ENCODE measurements at places on chromosomes 16 and 17.

DNA sequence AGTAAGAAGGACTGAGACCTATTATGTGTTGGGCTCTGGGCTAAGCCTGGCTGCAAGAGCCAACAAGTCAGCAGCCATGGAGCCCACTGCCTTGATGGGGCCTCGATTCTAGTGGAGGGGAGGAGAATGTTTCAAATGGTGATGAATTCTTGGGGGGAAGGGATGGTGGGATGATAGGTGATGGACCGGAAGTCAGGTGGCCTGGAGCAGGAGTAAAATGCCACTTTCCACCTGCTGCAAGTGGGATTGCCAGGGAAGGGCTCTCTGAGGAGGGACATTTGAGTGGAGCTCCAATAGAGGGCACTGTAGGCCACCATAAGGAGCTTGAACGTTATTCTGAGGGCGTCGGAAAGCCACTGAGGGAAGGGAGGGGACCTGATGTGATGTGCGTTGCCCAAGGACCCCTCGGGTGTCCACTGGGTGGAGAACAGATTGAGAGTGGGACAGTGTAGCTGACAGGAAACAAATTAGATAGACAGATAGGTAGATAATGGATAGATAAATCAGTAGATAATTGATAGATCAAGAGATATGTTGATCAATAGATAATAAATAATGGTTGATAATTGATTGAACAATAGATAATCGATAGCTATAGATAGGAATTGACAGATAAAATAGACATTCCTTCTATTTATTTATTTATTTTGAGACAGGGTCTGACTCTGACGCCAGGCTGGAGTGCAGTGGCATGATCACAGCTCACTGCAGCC is 18.2 kb upstream of the NXPH3 start:
- DNase-seq, result peak; percentile 13

DNA sequence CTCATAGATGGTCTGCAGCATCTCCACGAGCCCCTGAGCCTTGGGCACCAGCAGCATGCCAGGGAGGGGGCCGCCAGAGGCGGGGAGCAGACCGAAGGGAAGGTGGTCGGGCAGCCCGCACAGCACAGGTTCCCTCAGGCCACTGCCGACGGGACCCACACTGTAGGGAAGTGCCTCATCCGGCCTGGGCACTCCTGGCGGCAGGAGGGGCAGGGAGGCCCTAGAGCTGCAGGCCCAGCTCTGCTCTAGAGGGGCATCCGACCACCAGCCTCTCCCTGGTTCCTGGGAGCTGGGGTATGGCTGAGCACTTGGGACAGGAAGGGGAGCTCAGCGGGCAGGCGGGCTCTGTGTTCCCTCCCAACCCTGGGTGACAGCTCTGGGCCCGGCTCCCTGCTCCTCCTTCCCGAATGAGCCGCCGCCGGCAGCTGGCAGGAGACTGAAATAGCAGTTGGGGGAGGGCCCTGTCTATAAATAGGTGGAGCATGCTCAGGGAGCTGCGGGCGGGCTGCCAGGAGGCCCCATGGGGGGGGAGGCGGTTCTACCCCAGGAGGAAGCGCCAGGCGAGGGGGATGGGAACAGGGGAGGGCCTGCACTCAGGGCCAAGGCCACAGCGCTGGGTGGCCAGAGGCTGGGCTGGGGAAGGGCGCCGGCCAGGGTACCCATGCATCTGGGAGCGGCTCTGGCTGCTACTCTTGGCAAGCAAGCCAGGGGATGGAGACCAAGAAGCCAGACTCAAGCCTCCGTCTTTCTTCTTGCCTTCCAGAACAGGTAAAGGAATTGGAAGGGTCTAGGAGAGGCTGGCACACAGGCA is 12.4 kb downstream of the HDAC5 start:
- peak; percentile 20 for DNase-seq

DNA sequence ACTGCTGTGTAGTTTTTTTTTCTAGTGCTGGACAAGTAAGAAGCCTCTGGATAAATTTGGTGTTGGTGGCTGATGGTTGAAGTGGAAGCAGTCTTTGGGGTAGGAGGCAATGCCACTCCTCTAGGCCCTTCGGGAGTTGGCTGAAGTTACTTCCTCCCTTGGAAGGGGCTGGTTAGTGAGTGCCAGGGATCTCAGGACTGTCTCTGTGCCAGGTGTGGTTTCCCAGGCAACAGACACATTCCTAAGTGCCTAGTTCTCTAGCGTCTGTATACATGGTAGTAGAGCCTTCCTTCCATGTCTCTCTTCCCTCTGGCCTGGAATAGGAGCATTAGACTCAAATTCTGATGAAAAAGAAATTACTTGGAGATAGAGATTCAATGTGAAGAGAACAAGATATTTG is 15.3 kb downstream of the TMEM98 start:
- no peak for DNase-seq

DNA sequence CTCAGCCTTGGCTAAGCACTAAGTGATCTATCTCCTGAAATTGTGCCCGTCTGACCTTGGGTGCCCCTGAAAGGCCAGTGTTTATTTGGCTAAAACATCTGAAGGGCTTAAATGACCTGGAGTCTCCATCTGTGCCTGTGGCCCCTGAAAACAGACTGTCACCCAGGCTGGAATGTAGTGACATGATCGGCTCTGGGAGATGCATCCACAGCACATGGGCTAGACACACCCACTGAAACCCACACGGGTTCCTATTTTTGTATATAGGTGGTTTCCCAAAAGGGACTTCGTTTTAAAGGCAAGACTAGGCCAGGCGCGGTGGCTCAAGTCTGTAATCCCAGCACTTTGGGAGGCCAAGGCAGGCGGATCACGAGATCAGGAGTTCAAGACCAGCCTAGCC is 13.5 kb downstream of the CEP295NL start:
- peak; percentile 5 for DNase-seq

- DNase-seq, result no peak
These were observed 96.6 kb downstream of the TBC1D16 start for GRCh38 chr17:79939094-79939435.

DNA sequence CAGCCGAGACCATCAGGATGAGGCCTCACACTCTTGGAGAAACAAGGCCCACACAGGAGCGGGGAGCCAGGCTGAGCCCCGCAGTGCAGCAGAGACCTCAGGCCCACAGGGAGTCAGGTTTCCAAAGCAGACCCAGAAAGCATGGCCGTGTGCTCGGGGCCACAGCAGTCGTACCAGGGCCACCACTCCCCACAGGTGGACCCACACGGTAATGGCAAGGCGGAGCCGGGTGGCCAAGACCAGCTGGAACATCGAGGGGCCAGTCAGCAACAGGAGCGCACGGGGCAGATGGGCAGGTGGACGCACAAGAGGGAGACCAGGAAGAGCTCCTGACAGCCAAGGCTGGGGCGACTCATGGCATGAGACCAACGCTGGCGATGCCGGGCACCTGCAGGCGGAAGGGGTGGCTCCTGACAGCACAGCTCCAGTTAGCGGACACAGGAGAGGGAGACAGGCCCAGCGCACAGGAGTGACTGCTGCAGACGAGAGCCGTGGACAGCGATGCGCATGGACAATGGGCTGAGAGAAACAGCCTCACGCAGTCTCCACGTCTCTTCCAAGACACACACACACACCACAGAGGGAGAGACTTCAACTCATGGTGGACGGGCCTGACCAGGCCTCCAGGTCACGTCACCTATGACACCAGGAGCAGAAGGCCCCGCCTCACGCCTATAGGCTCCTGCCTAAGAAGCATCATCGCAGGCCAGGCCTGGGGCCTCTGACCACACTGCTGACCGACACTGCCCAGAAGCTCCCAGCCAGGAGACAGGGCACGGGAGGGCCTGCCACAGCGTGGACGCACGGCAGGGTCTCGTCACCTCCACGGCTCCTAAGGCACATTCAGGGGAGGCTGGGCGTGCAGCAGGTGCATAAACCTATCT is 58.6 kb downstream of the ZNF778 start:
- DNase-seq, result no peak

- DNase-seq, result no peak
These were observed 23.7 kb downstream of the MAP3K3 start for GRCh38 chr17:63645775-63646487.

DNA sequence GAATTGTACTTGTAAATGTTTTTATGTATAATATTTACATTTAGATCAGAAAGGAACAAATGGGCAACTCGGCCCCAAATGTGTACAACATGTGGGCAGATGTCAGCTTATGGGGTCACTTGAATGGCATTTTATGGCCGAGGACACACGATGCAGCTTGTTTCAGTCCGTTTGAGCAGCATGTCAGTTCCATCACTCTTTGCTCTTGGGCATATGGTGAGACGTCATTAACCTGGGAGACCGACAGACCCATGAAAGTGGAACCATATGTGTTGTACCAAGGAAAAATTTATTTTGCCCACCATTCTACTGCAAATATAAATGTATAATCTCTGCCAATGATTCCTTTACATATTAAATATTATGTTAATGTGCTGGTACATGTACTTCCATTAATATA is 561.9 kb upstream of the SOX9 start:
- no peak for DNase-seq

- DNase-seq, result no peak
These were observed 22.3 kb downstream of the C16orf90 start for GRCh38 chr16:3472878-3473595.

- DNase-seq, result no peak
These were observed 74.5 kb downstream of the NOG start for GRCh38 chr17:56667925-56668458.

- DNase-seq, result no peak
These were observed 328.3 kb downstream of the FOXL1 start for GRCh38 chr16:86906623-86907022.

DNA sequence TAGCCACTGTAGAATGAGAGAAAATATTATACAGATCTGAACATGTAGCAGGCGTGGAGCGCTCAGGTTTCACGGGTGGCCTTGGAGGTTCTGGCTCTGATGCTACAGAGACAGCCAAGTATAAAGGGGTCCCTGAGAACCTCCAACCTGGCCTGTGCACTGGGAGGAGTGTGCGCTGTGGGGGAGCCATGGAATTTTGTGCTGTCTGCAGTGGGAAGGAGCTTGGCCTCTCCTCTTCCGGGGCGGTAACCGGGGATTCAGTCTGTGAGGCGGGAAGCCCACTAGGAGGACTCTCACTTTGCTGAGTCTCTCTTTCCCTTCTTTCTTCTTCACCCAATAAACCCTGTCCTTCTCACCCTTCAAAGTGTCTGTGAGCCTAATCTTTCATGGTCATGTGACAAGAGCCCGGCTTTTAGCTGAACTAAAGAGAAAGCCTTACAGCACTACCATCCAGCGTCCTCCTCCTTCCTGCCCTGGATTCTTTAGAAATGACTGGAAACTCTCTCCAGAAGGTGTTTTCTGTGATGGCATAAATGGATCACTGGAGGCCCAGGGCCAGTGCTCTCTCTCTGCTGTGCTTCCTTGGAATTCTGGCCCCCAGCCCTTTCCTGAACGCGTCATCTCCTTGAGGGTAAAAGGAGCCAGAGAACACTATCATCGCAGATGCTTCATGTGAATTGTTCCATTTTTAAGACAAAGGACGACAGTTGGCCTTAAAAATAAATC is 232.1 kb upstream of the CACNG5 start:
- no peak for DNase-seq

DNA sequence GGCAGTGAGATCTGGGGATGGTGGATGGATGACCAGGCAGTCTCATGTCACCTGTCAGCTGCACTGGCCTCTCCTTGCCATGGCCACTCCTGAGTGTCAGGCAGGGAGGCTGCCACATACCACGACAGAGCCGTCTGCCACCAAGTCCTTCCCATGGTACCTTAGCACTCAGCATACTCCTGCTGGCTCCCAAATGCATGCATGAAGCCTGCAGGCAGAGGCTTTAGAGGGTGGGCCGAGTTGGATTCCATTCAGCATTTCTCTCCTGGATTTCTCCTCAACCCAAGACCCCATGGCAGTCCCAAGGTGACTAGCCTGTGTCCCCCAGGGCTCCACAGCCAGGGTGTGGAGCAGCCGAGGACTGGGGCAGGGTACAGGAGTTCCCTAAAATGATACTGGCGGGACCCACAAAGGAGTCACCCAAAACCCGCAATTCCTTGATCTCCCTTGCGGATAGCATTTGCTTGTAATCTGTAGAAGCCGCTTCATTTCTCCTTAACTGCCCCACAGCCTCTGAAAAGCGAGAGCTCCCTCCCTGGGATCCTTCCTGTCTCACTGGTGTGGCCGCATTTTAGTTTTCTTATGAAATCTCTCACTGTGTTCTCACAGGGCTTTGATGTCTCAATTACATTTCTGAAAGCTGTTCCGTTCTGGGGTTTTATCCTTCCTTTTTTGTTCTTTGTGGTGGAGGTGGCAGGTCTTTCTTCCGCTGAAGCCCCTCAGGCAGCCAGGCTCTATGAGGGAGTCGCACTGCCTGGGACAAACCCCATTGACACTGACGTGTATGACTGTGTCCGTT is 141.4 kb downstream of the SOCS1 start:
- no peak for DNase-seq

GRCh38 chr17:33500151-33500550 is 207.1 kb upstream of the ASIC2 start:
- DNase-seq, result no peak

GRCh38 chr17:27878776-27879562 is 14.2 kb downstream of the LYRM9 start:
- DNase-seq, result peak; percentile 16

DNA sequence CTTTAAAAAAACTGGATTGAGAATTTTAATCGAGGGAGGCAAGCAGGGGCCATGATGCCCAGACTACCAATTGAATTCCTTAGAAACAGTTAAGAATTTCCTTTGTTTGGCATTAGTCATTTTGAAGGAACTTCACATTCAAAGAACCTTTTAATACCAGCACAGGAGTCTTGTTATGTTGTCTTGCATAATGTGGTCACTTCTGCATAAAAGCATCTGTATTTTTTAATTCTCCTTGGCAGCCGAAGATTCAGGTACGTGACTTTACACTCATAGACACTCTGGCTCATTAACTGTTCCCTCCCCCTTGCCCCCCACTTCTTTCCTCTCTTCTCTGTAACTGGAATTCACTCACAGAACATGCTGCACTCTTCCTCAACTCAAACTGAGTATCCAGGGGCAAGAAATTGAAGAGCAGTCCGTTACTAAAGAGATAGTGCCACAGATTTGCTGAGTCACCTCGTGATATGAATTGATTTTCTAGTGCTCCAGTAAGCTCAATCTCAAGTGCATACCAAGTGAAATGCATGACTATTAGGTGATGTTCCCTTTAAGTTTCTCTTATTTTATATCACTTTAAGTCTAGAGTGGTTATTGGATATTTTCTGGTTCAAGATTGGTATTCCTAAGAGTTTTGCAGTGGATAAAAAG is 572.2 kb upstream of the SOX9 start:
- DNase-seq, result no peak

GRCh38 chr16:1102333-1102700 is 6.3 kb upstream of the C1QTNF8 start:
- no peak for DNase-seq

- no peak for DNase-seq
These were observed 1.4 kb upstream of the SPNS2 start for GRCh38 chr17:4497101-4497824.

DNA sequence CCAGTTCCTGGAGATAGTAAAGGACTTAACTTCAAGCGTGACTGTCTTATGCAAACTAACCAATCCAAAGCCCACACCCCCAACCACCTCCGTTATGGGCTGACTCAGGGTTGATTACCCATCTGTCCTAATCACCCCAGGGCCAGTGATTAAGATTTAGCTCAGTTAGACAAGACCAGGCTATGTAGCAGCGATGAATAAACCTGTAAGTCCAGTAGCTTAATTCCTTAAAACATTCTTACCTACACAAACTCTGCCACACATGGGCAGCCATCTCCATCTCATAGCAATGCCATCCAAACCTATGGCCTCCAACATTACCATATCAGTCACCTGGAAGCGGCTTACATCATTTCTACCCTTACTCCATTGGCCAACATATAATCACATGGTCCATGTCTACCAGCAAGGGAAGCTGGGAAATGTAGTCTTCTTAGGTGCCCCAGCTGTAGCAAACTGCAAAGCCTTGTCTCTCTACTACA is 266.7 kb downstream of the SHISA9 start:
- DNase-seq, result no peak

Measured in stimulated activated CD4-positive, alpha-beta T cell treated with anti-CD3 and anti-CD28 coated beads, Interleukin-2, amount 100 ng/mL, for 4 hours (primary cell).